ENCODE measurements at places on chromosomes 7 and 10.

DNA sequence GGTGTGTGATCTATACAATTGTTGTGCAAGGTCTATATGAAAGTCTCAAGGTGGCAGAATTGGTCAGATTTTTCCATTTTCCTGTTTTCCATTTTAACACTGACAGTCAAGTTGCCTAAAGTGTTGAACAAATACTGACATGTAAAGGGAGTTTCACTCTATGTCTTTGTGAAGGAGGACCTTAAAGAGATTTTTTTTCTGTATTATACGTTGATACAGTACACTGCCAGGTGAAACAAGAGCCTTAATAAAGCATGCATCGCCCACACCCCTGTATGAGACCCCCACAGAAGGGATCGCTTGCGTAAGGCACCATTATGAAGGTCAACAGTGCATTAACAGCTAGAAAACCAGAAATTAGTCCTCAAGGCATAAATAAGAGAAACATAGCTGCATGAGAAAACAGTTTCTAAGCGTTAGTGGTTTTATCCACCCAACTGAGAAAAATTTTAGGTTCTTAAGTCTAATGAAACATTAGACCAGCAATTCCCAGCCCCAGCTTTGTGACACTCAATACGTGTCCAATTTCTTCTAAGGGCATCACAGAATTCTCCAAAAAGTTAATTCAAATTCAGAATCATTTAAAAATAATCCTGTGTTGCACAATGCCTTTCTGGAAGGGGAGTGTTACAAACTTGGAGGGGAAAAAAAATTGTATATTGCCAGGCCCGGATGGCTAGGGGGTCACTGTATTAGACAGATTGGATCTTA lies 6.9 kb downstream of the KLF6 start:
- no peak for DNase-seq

- DNase-seq: no peak
These were observed 6.4 kb upstream of the RALA start for GRCh38 chr7:39617005-39617404.

DNA sequence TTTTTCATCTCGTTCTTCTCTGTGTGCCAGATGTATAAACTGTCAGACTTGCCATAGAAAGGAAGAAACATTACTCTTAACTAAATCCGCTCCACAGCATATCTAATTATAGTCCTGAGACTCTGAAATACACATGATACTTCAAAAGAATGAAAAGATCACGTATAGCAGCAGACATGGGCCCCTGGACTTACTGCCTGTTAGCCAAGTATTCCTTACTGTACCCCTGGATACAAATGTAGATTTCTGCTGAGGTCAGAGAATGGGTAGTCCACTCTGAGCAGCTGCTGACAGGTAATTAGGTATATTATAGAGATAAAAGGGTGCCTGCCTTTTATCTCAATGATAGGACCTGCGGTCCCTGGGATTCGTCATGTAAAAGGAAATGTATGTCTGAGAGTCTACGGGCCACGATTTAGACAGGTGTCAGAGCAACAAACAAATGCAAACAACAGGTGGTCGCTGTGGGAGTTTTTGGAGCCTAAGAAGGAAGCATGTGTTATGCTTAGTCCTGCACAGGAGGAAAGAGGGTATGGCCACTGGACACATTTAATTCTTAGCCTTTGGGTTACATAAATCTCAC lies 69.4 kb downstream of the VOPP1 start:
- DNase-seq: no peak

DNA sequence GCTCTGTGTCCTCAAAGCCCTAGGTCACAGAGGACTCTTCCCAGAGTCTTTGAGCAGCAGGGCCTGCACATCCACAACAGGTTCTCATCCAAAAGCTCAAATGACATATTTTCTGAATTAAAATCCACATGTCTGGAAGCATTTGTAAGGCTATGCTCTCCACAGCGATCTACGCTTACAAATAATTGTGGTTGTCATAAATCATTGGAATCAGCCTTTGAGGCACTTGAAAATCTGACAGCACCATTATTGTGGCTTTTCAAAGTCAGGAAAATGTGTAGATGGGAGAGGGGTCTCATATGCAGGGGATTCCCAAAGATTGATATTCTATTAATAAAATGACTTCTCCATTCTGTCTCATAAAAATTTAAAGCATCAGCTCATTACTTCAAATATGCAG lies 16.3 kb downstream of the GPR26 start:
- DNase-seq: no peak

DNA sequence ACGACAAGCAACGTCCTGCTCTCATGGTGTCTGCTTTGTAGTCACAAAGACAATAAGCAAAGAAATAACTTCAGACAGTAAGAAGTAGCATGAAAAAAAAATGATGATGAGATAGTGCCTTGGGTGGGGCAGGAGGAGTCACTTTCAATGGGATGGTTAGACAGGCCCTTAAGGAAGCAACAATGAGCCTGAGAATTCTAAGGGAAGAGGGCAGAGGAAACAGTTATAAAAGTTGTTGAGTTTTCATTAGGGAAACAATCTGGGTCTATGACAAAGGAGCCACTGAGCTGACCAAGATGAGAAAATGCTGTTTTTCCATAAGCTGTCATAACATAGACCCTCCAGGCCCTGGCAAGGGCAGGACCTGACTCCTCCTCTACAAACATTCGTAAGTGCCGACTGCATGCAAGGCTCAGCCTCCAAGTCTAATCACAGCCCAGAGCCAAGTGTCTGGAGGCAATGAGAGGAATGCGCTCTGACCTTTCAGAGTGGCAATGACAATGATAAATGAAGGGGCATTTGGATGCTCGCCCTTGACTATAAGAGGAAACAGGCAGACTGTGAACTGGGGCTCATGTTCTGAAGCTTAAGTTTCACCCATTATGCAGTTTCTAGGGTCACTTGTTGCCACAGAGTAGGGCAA lies 43.7 kb downstream of the PPP1R3C start:
- DNase-seq: no peak

DNA sequence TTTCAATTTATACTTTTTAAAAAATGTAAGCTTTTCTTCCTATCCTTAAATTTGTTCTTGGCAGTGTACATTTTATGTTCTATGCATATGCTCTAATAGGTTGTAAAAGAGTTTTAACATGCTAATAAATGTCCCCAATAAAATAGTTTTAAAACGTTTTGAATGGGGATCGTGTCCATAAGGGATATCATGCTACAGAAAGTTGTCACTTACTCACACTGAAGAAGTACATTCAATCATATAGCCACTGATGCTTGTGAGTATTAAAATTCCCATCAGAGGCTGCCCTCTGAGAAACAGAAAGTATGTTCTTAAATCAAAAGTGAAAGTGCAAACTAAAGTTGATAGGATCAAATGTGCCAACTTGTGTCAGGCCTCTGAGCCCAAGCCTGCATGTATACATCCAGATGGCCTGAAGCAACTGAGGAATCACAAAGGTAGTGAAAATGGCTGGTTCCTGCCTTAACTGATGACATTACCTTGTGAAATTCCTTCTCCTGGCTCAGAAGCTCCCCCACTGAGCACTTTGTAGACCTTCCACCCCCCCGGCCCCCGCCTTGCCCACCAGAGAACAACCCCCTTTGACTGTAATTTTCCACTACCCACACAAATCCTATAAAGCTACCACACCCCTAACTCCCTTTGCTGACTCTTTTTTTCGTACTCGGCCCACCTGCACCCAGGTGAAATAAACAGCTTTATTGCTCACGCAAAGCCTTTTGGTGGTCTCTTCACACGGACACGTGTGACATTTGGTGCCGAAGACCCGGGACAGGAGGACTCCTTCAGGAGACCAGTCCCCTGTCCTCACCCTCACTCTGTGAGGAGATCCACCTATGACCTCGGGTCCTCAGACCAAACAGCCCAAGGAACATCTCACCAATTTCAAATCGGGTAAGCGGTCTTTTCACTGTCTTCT lies 877 bp upstream of the NOD1 start:
- DNase-seq: peak; percentile 58

- DNase-seq: no peak
These were observed 218.1 kb downstream of the WDR11 start for GRCh38 chr10:121069061-121069850.

- no peak for DNase-seq
These were observed 148.1 kb downstream of the ITGA8 start for GRCh38 chr10:15571575-15571974.

- DNase-seq: no peak
These were observed 24.5 kb upstream of the SEMA3C start for GRCh38 chr7:80943342-80943741.

DNA sequence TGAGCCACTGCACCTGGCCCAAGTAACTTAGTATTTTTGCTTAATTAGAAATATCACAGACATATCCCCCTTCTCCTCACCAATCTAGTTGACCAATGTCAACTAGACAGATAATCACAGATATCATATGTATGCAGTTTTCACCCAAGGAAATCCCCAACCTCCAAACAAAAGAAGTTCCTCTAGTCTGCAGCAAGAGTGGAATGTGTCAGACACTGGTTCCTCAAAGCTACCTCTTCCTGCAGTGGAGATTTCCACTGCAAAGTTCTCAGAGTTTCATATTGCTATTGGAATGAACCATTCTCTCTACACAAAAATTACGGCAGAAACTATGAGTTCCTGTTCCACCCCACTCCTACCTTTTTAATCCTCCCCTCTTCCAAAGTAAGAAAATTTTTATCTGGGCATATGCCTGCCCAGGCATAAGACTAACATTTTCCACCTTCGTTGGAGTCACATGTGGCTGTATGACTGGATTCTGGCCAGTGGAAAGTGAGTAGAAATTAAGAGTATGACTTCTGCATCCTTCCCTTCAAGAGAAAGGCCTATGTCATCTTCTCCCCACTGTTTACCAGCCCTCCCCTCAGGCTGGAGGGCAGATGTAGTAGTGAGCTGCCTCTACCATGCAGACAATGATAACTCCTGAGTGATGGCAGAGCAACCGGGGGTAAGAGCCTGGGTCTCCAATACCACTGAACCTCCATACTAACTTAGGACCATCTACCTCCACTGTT lies 103.0 kb downstream of the MYOF start:
- DNase-seq: peak; percentile 53

- DNase-seq: no peak
These were observed 22.7 kb downstream of the ENTPD7 start for GRCh38 chr10:99682032-99682431.

- DNase-seq: no peak
These were observed 150.2 kb downstream of the TCF7L2 start for GRCh38 chr10:113100281-113100680.

DNA sequence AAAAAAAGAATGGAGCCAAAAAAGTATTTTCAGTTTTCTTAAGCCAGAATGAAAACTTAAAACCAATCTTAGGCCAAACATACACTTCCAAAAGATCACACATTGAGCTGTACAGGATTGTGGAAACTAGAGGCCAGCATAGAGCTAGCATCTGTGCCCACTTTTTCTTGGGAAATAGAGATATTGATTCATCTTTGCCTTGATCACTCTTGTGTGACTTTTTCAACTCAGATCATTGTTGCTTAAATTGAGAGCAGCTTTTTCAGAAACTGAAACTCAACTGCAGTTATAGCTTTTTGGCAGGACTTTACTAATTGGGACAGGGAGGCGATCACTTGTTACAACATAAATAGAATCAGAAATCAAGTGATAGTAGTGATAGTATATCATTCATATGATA lies 132.2 kb downstream of the PRKG1 start:
- no peak for DNase-seq

DNA sequence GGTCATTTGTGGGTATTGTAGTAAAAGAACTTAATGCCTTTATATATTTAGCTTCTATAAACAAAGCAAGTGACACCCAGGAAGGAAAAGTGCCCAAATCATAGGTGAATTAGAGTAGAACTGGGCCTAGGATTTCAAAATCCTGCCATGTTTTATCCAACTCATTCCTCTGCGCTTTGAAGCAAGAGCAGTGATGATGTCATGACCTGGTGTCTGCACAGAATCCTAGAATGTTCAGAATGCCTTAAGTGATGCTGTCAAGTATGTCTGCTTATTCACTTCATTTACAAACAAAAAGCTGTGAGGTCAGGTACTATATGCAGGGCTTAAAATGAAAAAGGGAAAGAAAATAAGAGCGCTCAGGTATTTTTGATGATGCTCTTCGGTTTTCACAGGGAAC lies 737.2 kb upstream of the ANKRD30A start:
- DNase-seq: no peak

GRCh38 chr7:94923412-94923811 lies 16.0 kb downstream of the PPP1R9A start:
- DNase-seq: no peak

GRCh38 chr7:45461026-45461425 lies 113.1 kb upstream of the ADCY1 start:
- no peak for DNase-seq

GRCh38 chr10:78419481-78420265 lies 386.0 kb downstream of the RPS24 start:
- DNase-seq: no peak

DNA sequence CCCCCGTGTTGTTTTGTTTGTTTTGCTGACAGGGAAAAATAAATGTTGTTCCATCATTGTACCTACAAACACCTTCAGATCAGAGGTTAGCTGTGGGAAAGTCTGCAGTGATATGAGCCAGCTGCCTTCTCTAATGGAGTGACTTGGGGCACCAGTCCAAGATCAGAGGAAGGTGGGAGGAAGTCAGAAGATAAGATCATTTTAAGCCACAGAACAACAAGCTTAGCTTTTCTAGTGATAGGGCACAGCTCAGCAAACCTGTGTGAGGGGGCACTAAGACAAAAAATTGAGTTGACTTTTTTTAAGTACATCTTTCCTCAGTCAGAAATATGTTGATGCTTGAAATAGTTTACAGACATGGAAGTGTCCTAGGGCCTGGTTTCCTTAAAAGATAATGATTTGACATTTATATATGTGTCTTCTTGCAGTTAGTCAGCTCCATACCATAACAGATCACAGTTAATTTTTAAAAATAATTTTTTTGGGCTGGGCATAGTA lies 240.3 kb upstream of the KAT6B start:
- DNase-seq: peak; percentile 55

DNA sequence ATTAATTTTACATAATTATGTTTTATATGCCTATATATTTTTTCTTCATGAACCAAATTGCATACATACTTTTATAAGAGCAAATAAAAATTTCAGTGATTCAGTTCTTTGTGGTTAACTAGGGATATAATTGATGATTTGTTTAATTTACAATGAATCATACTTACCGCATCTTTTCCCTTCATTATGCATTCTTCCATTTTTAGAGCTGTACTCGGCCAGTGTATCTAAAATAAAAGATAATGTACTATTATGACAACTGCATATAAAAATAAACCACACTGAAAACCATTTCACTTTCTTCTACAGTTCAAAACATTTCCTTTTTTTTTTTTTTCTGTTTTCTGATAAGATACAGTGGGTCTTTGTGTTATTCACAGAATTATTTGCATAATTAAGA lies 179.9 kb downstream of the SEMA3E start:
- DNase-seq: no peak

DNA sequence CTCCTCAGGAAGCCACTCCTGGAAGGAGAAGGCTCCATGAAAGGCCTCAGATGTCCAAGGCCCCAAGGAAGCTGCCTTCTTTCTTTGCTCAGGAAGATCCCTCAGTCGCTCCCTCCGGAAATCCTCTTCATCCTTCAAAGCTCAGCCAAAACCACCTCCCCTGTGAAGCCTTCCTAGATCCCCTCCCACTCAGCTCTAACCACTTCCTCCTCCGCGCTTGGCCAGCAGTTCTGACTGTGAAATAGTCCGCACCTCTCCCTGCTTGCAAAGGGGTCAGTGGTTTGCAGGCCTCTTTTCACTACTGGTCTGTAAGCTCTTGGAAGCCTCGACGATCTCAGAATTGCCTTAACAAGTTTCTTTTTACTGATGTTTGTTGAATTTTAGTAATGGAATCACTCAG lies 23.9 kb downstream of the PYROXD2 start:
- peak; percentile 30 for DNase-seq

All from activated CD4-positive, alpha-beta T cell treated with anti-CD3 and anti-CD28 coated beads for 36 hours (primary cell).